ENCODE measurements at places on chromosomes 7 and 10. TPM values are rescaled to one million over a fixed set of nuclear protein-coding genes. Genes with fewer than 3 reads are reported as not detected.

- DNase-seq: no peak
Measured at GRCh38 chr7:51158742-51159445, 157.7 kb downstream of the COBL start.

GRCh38 chr7:123657304-123657685 lies 1.6 kb downstream of the LMOD2 start:
- no peak for DNase-seq

The MYH16 gene
- not detected for total RNA-seq

DNA sequence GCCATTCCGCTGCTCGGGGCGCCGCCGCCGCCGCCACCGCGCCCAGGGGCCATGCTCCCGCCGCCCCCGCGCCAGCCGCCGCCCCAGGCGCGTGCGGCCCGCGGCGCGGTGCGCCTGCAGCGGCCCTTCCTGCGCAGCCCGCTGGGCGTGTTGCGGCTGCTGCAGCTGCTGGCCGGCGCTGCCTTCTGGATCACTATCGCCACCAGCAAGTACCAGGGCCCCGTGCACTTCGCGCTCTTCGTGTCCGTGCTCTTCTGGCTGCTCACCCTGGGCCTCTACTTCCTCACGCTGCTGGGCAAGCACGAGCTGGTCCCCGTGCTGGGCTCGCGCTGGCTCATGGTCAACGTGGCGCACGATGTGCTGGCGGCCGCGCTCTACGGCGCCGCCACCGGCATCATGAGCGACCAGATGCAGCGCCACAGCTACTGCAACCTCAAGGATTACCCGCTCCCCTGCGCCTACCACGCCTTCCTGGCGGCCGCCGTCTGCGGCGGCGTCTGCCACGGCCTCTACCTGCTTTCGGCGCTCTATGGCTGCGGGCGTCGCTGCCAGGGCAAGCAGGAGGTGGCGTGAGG lies 383 bp downstream of the MARVELD1 start:
- DNase-seq: peak; percentile 65

- DNase-seq: no peak
Measured at GRCh38 chr7:47543714-47544113, 38.2 kb downstream of the TNS3 start.

DNA sequence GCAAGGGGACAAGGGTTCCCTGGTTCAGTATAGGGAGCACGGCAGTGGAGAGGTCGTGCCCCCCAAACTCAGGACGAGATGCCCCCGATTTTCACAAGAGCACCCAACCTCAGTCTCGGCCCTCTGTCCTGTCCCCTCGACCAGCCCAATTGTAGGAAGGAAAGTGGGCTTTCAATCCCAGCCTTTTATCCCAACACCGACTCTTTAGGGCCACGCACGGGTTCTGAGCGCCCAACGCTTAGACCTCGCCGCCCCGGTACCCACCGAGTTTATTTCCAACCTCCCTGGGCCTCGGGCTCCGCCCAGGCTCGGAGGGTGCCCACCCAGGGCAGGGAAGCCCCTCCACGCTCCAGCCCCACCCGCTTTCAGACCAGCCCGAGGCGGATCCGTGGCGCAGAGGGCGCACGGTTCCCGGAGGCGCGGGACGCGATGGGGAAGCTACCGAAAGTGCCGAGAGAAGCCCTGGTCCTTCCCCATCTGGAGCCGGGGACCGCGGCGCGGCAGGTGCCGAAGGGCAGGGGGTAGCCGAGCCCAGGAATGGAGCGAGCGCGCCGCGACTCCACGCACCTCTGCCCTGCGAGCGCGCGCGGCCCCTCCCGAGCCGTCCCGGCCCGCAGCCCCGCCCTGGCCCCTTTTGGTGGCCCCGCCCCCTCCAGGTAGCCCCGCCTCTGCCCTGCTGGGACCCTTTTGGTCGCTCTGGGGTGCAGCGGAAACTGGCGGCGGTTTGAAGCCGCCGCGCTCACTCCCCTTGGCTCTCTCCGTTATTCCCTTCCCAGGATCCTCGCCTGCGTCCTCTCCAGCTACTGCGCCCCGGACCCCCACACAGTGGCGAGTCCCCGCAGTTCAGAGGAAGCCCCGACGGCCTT lies 20.4 kb downstream of the GRID2IP start:
- DNase-seq: no peak

The NPFFR1 gene
- total RNA-seq: 0.42 TPM

- no peak for DNase-seq
Measured at GRCh38 chr7:50631639-50632038, 66.4 kb upstream of the DDC start.

The CDK14 gene
- total RNA-seq: 12.7 TPM

- no peak for DNase-seq
Measured at GRCh38 chr7:123846217-123846891, 1.4 kb downstream of the HYAL4 start.

DNA sequence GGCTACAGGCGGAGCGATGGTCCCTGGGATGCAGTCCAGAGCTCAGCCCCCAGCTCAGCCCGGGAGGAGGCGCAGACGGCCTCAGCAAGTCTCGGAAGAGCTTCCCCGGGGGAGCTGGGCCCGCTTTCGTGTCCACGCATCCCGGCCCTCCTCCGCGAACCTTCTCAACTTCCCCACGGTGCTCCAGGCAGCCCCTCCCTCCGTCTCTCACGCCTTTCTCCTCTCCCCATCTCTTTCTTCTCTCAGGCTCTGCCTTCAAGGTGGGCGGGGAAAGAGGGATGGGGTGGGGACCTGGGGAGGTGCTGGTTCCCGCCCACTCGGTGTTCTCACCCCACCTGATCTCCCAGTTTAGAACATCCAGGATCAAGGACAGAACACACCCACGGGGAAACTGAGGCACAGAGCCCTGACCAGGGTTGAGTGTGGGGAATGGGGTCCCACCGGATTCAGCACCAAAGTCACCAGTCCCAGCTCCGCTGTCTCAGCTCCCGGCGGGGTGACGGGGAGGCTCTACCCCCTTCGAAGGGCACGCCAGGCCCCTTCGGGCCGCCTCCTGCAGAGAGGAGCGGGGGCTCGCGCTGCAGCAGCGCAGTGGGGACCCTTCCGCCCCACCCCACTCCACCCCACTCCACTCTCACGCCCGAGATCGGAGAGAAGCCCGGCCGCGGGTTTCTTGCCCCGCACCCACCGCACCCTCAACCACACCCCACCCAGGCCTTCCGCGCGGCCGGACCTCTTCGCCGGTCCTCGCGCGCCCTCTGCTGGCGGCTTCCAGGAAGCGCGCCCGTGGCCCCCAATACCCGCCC lies 18.2 kb downstream of the POLL start:
- DNase-seq: peak; percentile 67

- DNase-seq: peak; percentile 14
Measured at GRCh38 chr10:90204956-90205314, 503.5 kb downstream of the KIF20B start.

- DNase-seq: no peak
Measured at GRCh38 chr7:14988941-14989340, 86.4 kb upstream of the DGKB start.

DNA sequence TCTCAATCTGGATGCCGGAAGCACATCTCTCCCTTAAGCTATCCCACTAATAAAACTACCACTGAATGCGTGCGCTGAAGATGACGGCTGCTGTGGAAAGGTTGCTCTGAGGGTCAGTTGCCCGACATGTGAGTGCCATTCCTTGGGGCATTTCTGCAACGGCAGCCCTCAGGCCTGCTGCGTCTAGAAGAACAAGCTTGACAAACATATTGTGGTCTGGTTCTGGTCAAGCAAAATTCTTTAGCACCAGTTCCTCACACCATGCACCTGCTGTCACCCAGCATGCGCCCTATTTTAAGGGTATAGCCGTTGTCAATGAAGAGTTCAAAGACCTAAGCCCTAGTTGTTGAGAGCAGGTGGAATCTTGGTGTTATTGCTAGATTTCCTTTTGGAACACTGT lies 184.2 kb downstream of the SRPK2 start:
- DNase-seq: no peak

- DNase-seq: no peak
Measured at GRCh38 chr10:102641402-102641801, 2.9 kb upstream of the TRIM8 start.

DNA sequence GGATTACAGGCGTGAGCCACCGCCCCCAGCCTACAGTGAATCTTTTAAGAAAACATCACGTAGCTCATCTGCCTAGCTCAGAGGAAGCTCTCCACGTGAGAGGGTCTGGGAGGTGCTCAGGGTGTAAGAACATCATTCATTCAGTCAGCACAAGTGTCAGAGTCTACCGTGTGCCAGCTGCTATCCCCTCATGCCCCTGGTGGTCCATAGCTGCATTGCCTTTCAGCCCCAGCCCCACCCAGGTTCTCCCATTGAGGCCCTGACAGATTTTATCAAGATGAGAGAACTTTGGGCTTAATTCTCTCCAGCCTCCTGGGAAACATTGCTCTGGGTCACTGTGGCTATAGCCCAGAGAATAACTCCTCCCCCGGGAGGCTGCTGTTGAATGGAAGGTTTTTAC lies 45.1 kb downstream of the ZNF503 start:
- DNase-seq: peak; percentile 46

- peak; percentile 98 for DNase-seq
Measured at GRCh38 chr10:37976091-37976879, at the start of gene ZNF25. Gene ZNF25 (minus strand): TSS chr10:37976647. CDS start chr10:37971722, 4,925 bp downstream.

- no peak for DNase-seq
Measured at GRCh38 chr7:73770002-73770859, at the start of gene CLDN3. Gene CLDN3 (minus strand): TSS chr7:73770270. CDS start chr7:73770049, 221 bp downstream.

DNA sequence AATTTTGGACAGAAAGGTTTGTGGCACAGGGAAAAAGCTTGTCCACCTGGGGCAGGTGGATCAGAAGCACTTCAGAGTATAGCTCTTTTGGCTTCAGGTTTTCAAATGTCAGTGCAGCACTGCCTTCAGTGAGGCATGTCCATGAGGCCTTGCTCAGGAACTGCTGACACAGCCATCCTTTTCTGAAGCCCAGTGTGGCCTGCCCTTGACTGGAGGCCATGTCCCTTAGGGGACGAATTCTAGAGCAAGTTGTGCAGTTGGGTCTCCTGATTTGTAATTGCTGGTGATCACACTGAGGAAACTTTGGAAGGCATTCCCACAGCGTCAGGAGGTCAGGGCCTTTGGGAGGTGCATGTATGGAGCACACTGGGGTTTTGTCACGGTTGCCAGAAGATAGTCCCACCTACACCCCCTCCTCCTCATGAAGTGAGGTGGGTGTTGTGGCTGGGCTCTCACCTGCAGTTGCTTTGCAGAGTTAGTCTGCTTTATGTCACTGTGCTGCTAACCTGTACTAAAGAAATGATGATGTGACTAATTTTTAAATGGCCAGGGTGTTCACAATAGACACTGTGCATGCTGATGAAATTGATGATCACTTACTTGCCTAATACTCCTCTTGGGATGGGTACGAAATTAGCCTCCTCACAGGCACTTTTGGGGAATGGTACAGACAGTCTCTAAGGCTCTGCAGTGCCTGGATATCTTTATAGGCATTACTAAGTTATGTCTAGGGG lies 41.7 kb downstream of the OGDH start:
- DNase-seq: no peak

GRCh38 chr10:129532838-129533237 lies 65.8 kb downstream of the MGMT start:
- no peak for DNase-seq

The LDB3 gene
- 2.9 TPM for total RNA-seq

DNA sequence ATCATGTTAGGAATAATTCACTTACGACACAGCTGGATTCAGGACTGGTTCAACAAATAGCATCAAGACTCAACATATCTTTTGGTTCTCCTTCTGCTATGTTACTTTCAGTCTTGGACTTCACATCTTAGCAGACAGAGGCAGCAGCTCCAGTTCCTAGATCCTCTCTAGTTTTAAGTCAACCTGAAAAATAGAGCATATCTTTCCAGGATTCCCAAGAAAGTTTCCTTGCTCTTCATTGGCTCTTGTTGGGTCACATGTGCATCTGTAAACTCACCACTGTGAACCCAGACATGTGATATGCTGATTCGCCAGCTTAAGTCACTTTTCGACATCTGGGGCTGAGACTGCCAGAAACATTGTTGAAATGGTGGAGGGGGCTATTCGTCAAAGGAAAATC lies 210.1 kb upstream of the KMT2E start:
- no peak for DNase-seq

The CREB5 gene
- total RNA-seq: 15.0 TPM

- no peak for DNase-seq
Measured at GRCh38 chr7:84142726-84143125, 51.9 kb downstream of the SEMA3A start.

DNA sequence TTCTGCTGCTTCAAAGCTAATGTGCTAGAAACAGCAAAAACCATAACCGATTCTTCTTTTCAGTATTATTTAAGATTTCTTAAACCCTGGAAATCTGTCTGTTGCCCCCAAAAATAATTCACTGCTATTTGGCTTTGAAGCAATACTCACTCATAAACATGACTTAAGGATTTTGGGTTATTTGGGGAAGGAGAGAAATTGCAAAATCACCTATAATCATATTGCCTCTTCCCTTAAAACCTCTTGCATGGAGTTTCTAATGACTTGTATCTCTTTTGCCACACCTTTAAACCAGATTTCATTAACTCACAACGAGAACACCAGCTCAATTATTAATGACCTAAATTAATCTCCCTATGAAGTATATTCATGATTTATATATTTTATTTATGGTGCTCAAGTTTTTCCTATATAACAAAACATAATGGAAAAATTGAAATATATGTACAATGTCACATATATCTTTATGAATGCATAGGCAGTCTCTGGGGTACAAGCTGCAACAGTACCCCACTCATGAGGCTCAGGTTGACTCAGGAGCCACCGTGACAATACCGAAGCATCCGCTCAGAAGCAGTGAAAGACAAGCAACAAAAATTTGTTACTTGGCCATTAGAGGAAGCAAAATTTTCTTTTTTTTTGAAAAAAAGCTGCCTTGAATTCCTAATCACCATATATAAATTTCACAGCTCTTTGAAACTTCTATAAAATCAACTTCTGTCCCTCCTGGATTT lies 3.0 kb downstream of the NAMPT start:
- no peak for DNase-seq

The HOGA1 gene
- total RNA-seq: 2.6 TPM

- no peak for DNase-seq
Measured at GRCh38 chr7:26916336-26916735, 51.9 kb upstream of the SKAP2 start.

The UFSP1 gene
- total RNA-seq: 4.3 TPM

The ERV3-1 gene
- 24.6 TPM for total RNA-seq

DNA sequence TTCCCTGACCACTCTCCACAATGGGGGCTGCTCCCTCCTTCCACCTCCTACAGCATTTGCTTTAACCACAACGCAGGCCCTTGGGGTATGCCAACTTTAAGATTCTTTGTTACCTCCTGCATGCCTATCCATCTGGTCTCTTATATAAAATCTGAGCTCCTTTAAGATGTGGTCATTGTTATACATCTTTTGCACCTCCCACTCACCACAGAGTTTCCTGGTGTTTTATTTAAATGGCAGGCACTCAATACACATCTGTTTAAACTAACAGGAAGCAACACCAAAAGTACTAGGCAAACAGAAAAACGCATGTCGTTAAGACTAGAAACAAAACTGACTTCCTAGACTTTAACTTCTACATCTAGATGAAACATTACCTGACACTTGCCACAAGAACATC lies 36.3 kb downstream of the SLC25A13 start:
- DNase-seq: no peak

- no peak for DNase-seq
Measured at GRCh38 chr7:73971322-73971703, 56.7 kb upstream of the ELN start.

- no peak for DNase-seq
Measured at GRCh38 chr10:61319386-61320256, 133.6 kb downstream of the TMEM26 start.

GRCh38 chr7:106794276-106795083 lies 70.6 kb upstream of the PIK3CG start:
- no peak for DNase-seq

GRCh38 chr7:55588976-55589604 lies 16.8 kb upstream of the VOPP1 start:
- peak; percentile 81 for DNase-seq

The GHITM gene
- total RNA-seq: 137 TPM
